GM06990 (cell line): ENCODE measurements at places on chromosomes 2 and 18.

- no peak for DNase-seq
Measured at GRCh38 chr18:79857082-79857671, 59.4 kb downstream of the KCNG2 start.

GRCh38 chr2:20525041-20526035, 78.5 kb downstream of the RHOB start:
- DNase-seq, result peak; percentile 82

DNA sequence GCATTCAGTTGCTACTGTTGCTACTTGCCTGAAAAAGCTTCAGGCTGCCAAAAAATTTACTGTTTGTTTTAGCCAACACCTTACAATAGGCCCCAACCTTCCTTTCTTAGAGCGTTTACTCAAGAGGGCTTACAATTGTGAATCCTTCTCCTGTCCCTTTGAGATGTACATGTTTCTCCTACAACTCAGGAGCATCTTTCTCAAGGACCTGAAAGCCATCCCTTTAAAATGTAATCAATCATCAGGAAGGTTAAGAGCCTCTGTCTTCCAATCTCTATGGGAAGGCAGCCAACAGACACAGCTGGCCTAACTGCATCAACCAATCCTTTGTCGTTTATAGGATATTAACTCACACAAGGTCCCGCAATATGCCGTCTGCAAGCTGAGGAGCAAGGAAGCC, 3.4 kb upstream of the IER3IP1 start:
- DNase-seq, result no peak

DNA sequence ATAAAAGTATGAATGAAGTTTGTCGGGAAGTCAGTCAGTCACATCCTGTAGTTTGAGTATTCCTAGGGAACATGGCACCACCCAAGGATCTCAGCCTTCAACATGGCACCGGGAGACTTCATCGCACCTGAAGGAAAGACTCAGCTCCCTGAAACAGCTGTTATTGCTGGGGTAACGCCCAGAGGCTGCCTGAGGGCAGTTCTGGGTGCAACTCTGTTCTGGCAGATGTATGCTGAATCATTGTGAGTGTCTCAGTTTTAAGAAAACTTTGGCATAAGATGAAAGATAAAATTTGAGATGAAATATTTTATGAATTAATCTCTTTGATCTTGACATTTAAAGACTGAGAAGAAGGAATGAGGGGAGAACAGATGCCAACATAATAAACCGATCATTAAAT, 49.9 kb upstream of the SERPINB2 start:
- DNase-seq, result no peak

- DNase-seq, result no peak
Measured at GRCh38 chr18:55086906-55087305, 127.6 kb upstream of the CCDC68 start.

DNA sequence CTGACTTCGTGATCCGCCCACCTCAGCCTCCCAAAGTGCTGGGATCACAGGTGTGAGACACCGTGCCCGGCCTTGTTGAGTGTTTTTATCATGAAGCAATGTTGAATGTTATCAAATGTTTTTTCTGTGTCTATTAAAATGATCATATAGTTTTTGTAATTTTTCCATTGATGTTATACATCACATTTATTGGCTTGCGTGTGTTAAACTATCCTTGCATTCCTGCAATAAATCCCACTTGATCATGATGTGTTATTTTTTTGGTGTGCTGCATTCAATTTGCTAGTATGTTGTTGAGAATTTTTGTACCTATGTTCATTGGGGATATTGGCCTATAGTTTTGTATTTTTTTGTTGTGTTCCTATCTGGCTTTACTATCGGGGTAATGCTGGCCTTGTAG, 113.1 kb upstream of the PARD3B start:
- DNase-seq, result no peak

- DNase-seq, result no peak
Measured at GRCh38 chr2:205261516-205262020, 420.7 kb upstream of the NRP2 start.

- DNase-seq, result no peak
Measured at GRCh38 chr2:218798767-218799504, 17.0 kb downstream of the CYP27A1 start.
